Activated T-cell treated with anti-CD3 and anti-CD28 coated beads for 1 hour (primary cell): ENCODE measurements at places on chromosomes 11 and 22.

DNA sequence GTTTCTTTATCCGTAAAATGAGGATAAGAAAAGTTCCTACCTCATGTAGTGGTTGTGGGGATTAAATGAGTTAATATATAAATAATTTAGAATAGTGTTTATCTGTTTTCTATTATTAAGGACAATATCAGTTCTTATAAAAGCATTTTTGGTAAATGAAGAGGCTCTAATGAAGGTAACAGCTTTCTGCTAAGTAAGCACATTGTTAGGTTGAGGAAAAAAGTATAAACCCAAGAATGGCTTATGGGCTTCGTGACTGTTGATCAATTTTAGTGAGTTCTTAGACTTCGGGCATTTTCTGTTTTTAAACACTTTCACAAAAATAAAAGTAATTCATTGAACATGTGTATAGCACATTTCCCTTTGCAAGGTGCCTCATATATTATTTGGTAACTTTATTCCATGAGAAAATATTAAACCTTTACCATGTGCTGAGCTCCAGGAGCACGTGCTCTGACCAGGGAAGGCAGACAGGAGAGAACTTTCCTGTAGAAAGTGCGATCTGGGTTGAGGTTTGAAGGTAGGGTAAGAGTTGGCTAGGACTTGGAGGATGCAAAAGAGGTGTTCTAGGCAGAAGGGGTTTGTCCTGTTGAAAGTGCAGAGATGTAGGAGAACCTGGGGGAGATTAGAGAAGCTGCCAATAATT, 11.3 kb upstream of the OR9Q2 start:
- DNase-seq: no peak

- DNase-seq: no peak
These were observed 17.1 kb downstream of the PATZ1 start for GRCh38 chr22:31329029-31329428.

DNA sequence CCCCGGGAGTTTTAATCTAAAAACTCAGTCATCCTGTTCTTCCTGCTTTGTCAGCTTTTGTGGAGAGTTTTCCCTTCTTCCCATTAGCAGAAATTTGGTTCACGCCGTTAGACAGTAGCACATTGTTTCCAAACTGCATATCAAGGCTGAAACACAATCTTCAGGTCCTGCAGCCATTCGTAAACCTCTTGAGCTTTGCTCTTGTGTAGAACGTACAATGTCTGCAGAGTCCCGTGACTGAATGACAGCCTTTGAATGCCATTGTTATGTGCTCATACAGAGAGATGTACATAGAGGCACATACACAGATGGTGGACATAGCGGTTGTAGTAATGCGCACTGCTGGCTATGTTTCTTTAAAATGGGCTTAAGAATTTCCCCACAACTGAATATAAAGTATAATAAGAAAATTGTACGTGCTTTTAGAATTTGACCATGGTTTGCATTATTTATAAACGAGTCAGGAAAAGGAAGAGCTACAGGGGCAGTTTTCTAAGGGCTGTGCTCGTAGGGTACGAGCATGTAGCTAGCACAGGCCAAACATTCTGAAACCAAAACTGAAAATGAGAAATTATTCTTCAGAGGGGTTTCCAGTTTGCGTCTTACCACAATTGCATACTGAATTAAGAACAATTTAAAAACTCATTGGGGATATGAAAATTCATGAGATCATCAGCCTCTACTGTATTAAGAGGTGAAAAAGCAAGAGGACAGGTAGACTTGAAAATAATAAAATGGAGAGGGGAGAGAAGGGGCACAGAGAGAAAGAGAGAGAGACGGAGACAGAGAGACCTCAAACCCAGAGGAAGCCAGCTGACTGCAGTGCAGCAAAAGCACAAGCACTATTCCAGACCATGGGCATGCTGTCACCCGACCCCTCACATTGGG, 310.1 kb downstream of the CADM1 start:
- no peak for DNase-seq

- no peak for DNase-seq
These were observed 23.7 kb downstream of the EXPH5 start for GRCh38 chr11:108569896-108570295.

DNA sequence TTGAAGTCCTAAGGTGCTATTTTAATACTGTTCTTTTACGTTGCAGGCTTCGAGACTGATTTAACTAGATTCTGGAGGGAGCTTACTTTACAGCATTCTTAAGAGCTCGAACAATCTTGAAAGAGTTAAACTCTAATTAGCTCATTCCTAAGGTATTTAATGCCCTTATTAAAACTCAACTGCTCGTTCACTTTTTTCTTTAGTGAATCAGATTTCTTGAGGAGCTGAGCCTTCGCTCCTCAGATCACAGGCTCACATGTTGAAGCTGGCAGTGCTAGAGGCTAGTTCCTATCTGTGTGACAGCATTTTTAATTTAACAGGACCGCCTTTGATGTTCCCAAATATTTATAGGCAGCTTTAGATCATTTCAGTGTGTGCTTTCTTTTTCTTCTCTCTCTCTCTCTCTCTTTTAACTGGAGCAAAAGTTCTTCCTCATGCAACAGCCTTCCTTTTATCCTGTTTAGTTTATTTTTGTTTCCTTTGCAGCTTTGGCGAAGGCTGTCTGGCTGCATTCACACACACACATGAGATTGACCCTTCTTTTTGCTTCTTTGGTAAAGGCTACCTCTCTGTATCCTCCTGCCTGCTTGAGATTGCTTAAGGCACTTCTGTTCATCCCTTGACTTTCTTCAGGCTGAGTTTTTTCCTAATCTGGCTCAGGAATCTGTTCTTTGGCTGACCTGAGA, 21.0 kb downstream of the ZNRF3 start:
- no peak for DNase-seq

GRCh38 chr11:18765554-18765953, 26.0 kb downstream of the PTPN5 start:
- no peak for DNase-seq

GRCh38 chr22:47586038-47586437, 823.6 kb downstream of the TBC1D22A start:
- DNase-seq: no peak

- peak; percentile 35 for DNase-seq
These were observed 52.5 kb upstream of the CLDN5 start for GRCh38 chr22:19576460-19577421.

- peak; percentile 25 for DNase-seq
These were observed 8.2 kb upstream of the TBC1D22A start for GRCh38 chr22:46754110-46754799.

DNA sequence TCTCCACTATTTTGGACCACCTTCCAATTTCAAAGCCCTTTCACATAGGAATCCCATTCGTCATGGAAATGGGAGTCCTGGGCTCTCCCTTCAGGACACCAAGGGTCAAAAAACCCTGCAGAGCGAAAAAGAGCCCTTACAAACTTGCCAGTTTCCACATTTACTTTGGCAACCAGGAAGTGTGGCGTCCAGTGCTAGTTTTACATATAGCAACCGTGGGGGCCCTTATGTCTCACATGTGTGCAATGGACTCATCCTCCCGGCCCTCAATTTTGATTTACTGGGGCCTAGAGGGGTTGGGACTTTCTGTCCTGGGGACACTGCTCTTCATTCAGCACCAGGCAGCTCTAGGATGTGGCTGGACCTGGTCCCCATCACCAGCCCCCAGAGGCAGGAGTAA, 33.7 kb downstream of the DAGLA start:
- DNase-seq: no peak

- DNase-seq: no peak
These were observed 53.2 kb downstream of the SPON1 start for GRCh38 chr11:14015711-14016110.

GRCh38 chr11:73297702-73298101, 10.4 kb upstream of the ARHGEF17 start:
- DNase-seq: no peak

DNA sequence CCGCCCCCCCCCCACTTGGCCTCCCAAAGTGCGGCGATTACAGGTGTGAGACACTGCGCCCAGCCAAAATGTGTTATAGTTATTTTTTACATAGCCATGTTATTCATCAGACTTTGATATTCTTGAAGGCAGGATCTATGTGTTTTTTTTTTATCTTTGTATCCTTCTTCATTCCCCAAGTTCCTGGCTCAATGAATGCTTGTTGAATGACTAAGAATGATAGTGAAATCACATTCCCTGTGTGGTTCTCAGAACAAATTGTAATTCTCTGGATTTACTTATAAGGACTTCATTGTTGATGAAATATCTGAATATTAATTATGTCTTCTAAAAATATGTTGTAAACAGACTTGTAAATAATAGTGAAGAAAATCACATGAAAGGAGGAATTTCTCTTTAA, 33.5 kb downstream of the MMP7 start:
- DNase-seq: no peak

DNA sequence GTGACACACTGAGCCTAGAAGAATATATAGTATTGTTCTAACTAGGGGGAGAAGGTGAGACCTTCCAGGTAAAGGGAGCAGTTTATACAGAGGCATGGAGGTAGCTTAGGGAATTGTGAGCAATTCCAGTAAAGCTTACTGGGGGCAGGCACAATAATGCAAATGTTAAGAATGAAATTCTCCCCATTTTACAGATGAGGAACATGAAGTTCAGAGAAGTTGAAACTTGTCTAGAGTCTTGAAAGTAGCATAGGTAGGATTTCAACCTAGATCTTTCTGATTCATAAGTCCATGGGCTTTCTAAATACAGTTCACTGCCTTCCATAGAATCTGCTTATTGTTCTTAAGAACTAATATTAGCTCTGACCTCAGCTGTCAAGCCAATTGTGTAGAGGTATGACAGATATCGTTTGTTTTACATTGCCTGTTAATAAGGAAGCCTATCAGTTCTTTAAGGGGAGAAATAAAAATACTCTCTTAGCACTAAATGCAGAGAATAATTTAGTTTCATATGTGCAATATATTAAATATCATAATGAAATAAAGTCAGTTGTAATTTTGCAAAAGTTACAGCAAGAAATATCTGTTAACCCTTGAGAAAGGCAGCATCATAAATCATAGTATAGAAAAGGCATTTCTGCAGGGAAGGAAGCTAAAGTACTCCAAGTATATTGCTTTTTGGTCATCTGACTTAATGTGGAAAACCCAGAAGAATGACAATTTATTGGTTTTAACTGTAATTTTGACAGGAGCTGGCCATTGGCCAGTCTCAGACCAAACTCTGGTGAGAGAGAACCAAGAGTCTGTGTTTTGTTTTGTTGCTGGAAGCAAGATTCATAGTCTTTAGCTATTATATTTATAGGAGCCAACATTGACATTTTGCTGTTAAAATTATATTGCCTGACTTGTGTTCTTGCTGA, 181.8 kb downstream of the UVRAG start:
- DNase-seq: no peak

GRCh38 chr11:64341429-64341828, 1.4 kb downstream of the CCDC88B start:
- DNase-seq: no peak

DNA sequence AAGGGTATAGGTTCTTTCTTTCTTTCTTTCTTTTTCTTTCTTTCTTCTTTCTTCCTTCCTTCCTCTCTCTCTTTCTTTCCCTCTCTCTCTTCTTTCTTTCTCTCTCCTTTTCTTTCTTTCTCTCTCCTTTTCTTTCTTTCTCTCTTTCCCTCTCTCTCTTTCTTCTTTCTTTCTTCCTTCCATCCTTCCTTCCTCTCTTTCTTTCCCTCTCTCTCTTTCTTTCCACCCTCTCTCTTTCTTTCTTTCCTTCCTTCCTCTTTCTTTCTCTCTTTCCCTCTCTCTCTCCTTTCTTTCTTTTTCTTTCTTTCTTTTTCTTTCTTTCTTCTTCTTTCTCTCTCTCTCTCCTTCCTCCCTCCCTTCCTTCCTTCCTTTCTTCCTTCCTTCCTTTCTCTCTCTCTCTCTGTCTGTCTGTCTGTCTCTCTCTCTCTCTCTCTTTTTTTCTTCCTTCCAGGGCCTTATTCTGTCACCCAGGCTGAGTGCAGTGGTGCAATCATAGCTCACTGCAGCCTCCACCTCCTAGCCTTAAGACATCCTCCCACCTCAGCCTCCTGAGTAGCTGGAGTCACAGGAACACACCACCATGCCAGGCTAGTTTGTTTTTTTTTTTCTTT, 26.8 kb downstream of the LIF start:
- DNase-seq: no peak

GRCh38 chr11:70145841-70146240, 57.3 kb upstream of the FADD start:
- no peak for DNase-seq

- no peak for DNase-seq
These were observed 55.2 kb downstream of the FLRT1 start for GRCh38 chr11:64090806-64091516.

DNA sequence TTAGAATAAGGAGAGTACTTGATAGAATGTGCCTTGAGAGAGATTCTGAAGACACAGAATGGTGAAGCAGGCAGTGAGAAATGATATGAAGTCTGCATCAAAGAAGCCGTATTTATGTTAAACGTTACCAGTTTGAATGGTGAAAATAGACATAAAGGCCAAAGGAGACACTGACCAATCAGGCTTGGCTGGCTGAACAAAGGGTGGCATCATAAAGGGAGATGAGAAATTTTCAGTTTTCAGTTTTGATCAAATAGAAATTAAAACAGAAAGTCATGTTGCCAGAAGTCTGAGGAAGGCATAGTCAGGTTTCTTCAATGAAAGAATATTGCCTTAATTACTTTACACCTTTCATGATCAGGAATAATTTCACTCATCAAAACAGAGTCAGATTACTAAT, 6.6 kb downstream of the OR51F1 start:
- DNase-seq: no peak

DNA sequence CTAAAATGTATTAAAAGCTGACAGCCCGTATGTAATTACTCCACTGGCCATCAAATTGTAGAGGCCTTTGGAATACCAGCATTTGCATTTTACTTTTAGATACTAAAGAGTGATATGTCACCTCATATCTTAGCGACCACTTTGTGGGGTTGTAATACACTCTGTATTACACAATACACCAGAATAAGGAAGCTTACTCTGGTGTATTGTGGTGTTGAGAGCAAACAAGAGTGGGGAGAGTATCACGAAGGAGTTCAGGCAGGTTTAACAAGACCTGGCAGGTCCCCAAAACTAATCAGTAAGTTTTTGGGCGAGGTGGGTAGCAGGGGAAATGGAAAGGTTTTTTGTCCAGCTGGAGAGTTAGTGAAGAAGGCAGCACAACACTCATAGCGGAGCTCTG, 3.2 kb downstream of the NUP50 start:
- no peak for DNase-seq

- DNase-seq: no peak
These were observed 1.3 kb upstream of the ISX start for GRCh38 chr22:35064664-35065063.
